ENCODE measurements at places on chromosomes 13 and 19.

- no peak for DNase-seq
These were observed 29.6 kb upstream of the CEACAM21 start for GRCh38 chr19:41546386-41546789.

DNA sequence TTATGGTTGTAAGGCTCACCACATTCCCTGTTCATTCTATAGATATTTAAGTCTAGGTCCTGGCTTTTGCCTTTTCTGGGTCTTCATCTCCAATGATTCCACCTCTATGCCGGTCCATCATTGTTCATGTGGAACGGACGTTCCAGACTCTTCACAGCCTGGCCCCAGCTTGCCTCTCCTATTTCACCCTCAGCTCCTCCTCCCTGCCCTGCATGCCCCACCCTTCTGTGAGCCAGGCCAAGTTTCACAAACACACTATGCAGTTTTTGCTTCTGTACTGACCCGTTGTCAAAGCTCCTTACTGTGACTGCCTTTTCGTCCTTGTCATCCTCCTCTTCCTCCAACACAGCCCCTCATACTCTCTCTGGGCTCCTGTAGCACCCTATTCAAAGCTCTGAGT lies 31.3 kb downstream of the TEX26 start:
- no peak for DNase-seq

DNA sequence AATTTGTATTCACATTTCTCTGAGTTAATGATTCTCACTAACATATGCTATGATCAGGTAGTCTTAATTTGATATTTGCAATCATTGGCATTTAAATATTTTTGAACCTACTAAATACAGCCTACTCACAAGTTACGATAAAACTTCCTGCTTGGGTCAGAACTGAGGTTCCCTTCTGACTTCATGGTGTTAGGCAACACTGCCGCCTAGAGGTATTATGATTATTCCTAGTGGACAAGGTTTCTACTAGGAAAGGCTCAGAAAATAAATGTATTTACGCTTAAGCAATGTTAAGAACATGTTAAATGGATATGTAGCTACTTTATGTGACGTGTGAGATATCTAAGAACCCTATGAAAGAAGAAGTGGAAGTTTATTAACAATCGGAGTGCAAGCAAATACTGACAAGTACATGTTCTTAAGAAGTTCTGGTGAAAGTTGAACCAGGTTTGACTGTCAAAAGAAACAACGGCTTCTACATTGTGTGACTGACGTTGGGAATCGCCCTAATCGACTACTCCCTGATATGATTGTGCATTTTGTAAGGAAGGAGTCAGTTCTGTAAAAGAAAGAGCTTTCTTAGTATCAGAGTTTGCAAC lies 1395.8 kb downstream of the SLITRK5 start:
- DNase-seq, result no peak

DNA sequence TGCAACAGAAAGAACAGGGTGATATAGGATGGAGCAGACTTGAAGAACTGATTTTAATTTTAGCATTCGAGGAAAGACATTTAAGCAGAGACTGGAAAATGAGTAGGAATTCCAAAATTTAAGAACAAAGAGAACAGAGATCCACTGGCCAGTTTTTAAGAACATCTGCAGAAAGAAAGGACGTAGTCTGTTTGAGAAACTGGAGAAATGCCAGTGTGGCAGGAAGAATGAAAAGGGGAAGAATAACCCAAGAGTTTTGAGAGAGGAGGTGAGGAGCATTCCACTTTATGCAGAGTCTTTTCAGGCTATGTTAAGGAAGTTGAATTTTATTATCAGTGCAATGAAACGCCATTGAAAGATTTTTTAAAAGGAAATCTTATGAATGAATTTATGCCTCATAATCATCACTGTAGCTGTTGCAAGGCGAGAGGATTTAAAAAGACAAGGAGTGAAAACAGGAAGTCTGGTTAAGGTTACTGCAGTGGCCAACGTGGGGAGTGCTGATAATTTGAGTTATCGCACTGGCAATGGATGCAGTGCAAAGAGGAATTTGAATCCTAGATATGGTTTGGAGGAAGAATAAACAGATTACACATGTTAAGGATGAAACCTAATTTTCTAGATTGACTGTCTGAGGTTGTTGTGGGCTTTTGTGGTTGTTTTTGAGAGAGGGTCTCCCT lies 253.8 kb downstream of the DACH1 start:
- DNase-seq, result no peak

GRCh38 chr13:104477261-104477660 lies 1411.0 kb upstream of the SLC10A2 start:
- no peak for DNase-seq

DNA sequence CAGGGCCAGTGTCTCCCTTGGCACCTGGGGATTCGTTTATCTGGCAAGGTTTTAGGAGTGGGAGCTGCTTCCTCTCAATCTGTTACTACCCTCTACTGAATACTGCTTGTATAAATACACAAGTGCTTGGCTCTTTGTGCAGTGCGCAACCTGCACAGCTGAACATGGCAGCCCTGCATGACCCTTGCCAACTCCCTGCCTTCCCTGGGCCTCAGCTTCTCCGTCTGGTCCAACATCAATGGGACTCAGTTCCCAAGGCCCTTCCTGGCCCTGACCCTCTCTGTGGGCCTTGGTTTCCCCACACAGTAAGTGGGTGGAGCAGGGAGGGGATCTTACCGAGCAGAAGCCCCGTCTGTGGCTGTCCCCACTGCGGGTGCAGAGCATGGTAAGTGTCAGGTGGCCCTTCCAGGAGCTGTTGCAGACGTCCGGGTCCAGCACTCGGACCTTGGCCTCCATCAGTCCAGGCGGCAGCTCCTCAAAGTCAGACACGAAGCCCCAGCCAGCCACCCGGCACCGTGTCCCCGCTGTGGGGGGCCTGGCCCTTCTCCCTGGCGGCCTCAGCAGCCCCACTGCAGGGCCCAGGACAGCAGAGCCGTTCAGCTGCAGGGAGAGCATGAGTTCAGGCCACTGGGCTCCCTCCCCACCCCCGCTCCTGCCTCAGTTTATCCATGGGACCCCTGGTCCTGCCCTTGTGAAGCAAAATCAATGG lies 8.5 kb downstream of the PRSS57 start:
- DNase-seq, result no peak

DNA sequence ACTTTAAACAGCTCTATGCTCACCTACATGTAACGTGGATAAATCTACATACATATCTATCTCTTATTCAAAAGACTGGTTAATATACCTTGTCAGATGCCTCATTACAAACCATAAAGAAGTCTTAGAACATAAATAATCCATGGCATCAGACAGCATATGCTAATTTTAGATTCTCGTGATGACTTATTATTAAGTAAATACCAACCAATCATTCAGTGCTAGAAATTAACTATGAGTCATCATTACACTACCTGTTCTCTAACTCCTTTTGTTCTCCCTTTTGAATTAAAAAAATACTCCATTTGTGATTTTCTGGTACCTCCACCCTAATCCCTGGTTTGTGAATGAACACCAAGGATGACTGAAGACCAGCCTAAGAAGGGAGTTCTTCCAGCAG lies 754.3 kb upstream of the ARGLU1 start:
- DNase-seq, result no peak

DNA sequence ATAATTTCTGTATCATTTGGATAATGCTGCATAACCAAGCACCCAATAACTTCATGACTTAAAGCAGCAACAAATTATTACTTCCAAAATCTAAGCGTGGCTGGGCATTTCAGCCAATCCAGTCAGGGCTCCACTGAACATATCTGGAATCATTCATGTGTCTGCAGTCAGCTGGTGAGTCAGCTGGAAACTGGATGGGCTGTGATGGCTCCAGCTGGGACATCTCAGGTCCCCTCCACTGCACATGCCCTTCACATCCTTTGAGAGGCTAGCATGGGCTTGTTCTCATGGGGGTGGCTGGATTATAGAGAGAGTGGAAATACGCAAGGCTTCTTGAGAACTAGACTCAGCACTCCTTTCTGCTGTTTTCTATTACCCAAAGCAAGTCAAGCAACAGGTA lies 961.9 kb downstream of the DIAPH3 start:
- DNase-seq, result no peak

- DNase-seq, result no peak
These were observed 931.6 kb upstream of the MIR17HG start for GRCh38 chr13:90415902-90416301.

GRCh38 chr19:1673645-1674292 lies 21.4 kb upstream of the TCF3 start:
- DNase-seq, result no peak

DNA sequence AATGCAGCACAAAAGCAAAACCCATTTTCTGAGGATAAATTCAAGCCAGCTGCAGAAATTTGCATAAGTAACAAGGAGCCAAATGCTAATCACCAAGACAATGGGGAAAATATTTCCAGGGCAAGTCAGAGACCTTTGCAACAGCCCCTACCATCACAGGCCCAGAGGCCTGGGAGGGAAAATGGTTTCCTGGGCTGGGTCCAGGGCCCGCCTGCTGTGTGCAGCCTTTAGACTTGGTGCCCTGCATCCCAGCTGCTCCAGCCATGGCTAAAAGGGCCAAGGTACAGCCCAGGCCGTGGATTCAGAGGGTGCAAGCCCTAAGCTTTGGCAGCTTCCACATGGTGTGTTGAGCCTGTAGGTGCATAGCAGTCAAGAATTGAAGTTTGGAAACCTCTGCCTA lies 309.5 kb upstream of the SGCG start:
- DNase-seq, result no peak
